A673 (cell line): ENCODE measurements at places on chromosomes 7 and 10. TPM values are rescaled to one million over a fixed set of nuclear protein-coding genes. Genes with fewer than 3 reads are reported as not detected.

DNA sequence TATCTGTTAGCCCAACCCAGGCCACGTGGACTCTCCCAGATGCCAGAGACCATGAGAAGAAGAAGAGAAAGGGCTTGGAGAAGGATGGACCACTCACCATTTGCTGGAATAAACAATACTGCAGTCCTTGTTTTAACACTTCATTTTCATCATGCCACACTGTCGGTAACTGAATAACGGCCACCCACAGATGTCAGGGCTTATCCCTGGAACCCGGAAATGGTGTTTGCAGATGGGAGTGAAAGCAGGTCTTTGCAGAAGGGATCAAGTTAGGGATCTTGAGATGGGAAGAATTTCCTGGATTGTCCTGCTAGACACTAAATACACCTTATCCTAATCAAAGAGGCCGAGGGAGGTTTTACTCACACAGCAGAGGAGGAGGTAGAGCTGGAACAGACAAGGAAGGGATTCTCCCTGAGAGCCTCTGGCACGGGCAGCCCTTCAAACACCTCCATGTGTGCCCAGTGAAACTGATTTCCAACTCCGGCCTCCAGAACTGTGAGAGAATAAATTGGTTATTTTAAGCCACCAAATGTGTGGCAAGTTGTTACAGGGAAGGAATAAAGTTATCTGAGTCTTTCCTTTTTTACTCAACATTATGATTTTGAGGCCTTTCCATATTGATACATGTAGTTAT lies 56.3 kb upstream of the SFMBT2 start:
- DNase-seq, result no peak

GRCh38 chr7:38973760-38974159 lies 3.9 kb upstream of the POU6F2 start:
- no peak for DNase-seq

GRCh38 chr7:10076660-10077300 lies 896.9 kb upstream of the PHF14 start:
- DNase-seq, result no peak

DNA sequence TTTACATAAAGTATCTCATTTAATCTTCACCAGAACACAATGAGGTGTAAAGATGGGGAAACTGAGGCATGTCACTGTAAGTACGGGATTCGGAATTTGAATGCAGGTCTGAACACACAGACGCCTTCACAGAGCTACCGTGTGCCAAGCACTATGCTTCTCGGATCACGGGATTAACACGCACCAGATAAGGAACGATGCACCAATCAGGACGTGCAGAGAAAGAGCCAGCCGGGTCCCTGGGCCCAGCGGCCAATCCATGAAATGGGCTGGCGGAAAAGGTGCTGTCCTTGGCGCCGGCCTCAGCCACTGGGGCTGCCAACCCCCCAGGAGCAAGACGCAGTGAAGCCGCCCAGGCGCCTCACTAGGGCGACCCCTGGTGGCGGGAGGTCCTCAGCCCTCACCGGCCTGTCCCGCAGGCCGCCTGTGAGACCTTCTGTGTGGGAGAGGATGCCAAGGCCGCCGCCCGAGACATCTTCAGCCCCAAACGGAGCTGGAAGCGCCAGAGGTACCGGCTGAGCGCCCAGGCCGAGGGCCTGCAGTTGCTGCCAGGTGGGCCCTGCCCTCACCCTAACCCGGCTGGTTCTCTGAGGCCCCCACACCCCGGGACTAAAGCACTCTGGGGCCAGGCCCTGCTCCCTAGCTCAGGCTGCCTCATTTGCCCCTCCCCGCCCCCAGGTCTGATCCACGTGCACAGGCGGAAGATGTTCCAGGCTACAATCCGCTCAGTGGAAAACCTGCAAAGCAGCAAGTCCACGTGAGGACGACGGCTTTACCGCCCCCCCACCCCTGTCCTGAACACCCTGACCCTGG lies 15.6 kb downstream of the ATG9B start:
- DNase-seq, result peak; percentile 76

ANK3 gene
- 13.5 and 16.3 TPM in 2 replicates for total RNA-seq

- DNase-seq, result no peak
Measured at GRCh38 chr7:72403458-72404076, 8.6 kb downstream of the CALN1 start.

- no peak for DNase-seq
Measured at GRCh38 chr7:55326081-55326835, 38.9 kb upstream of the LANCL2 start.

KCNIP2 gene
- 0.86 and 2.8 TPM in 2 replicates for total RNA-seq

DNA sequence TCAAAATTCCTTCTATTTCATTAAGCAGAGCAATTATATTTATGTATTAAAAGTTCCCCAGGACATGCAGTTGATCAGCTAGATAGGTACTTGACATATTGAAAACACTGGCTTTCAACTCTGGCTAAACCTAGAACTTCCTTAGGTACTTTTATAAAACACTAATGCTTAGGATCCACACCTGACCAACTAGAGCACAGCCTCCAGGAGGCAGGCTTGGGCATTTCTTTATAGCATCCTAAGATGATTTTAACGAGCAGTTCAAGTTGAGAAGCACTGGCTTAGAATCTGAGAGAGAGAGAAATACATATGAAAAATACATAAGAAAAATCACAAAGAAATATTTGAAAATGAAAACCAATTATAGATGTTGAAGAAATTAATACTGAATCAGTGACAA lies 20.8 kb downstream of the SLC26A5 start:
- no peak for DNase-seq

- DNase-seq, result no peak
Measured at GRCh38 chr10:48431871-48432270, 125.4 kb downstream of the MAPK8 start.

- DNase-seq, result no peak
Measured at GRCh38 chr7:79778786-79779770, 325.6 kb upstream of the MAGI2 start.

- no peak for DNase-seq
Measured at GRCh38 chr7:41882745-41883420, 180.0 kb upstream of the INHBA start.

MAGI2 gene
- 0.34 and 0.57 TPM in 2 replicates for total RNA-seq

- no peak for DNase-seq
Measured at GRCh38 chr7:92282930-92283329, 37.2 kb downstream of the ANKIB1 start.

- no peak for DNase-seq
Measured at GRCh38 chr7:103706805-103707204, 260.8 kb upstream of the SLC26A5 start.

CPA4 gene
- total RNA-seq, result 0.35 TPM in 1 of 2 replicates, not detected in the other

SPDYE1 gene
- total RNA-seq, result not detected in 2 replicates

HMX3 gene
- 0.26 TPM in 1 of 2 replicates, not detected in the other for total RNA-seq

DNA sequence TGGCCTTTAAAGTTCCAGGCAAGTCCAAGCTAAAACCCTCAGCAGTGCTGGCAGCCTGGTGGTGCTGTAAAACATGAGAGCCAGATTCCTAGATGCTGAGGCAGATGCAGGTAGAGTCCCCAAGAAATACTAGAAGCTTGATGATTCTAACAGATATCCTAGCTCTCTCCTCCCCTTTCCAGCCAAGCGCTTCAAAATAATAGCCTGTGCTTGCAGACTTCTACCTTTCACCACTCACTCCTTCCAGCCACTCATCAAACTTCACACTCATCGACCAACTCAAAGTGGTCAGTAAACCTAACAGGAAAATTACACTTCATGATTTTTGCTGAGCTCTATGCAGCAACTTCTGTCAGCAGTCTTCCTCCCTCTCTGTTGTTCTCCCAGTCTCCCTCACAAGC lies 50.2 kb downstream of the LMBR1 start:
- no peak for DNase-seq

DNA sequence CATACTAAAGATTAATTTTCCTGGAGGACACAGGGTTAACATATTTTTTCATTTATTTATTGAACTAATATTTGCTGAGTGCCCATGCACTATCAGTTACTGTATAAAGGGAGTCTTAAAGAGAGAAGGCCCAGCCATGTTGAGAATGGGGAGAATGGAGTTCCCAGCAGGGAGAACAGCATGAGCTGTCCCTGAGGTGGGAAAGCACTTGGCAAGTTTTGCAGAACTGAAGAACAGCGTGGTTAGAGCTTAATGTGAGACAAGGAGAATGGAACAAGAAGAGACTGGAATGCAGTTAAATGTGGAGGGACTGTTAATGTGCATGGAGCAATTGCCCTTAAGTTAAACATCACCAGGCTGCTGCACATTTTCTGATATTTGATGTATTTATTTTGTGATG lies 435.4 kb downstream of the SUGCT start:
- DNase-seq, result no peak

GRCh38 chr10:29344073-29344820 lies 55.4 kb downstream of the LYZL1 start:
- peak; percentile 14 for DNase-seq

GPR26 gene
- not detected in 2 replicates for total RNA-seq

MOGAT3 gene
- not detected in 2 replicates for total RNA-seq

GRCh38 chr7:18474944-18475343 lies 20.6 kb upstream of the HDAC9 start:
- no peak for DNase-seq

CASP2 gene
- total RNA-seq, result 57.8 and 76.8 TPM in 2 replicates

DNA sequence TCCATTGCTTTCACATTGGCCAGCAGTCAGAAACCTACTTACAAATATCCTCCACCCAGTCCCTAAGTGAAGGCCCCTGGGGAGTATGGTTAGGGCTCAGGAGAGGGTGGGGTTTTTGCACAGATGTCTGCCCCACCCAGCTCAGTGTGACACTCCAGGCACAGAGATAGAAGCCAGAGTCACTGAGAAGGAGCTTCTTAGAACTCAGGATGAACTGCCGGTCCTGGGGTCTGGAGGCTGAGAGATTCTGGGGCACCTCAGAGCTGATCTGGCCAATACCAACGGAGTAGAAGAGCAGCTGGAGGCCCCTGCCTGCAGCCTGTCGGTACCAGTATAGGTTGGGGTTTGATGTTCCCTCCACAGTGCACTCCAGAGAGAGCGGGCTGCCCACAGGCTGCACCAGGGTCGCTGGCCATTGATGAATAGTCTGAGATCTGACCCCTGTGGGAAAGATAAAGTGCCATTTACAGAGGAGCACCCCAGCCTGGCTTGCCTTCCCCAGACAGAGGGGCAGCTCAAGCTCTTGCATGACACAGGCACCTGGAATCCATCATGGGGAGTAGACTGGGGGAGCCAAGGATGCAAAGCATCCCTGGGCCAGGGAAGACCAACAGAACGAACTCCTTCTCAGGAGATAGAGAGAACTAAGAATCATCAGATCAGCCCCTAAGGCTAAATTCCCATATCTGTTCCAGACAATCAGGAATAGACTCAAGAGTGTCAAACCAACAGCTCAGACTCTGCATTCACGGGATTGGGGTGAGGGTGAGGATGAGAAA lies 41.9 kb downstream of the PRSS2 start:
- no peak for DNase-seq

DNA sequence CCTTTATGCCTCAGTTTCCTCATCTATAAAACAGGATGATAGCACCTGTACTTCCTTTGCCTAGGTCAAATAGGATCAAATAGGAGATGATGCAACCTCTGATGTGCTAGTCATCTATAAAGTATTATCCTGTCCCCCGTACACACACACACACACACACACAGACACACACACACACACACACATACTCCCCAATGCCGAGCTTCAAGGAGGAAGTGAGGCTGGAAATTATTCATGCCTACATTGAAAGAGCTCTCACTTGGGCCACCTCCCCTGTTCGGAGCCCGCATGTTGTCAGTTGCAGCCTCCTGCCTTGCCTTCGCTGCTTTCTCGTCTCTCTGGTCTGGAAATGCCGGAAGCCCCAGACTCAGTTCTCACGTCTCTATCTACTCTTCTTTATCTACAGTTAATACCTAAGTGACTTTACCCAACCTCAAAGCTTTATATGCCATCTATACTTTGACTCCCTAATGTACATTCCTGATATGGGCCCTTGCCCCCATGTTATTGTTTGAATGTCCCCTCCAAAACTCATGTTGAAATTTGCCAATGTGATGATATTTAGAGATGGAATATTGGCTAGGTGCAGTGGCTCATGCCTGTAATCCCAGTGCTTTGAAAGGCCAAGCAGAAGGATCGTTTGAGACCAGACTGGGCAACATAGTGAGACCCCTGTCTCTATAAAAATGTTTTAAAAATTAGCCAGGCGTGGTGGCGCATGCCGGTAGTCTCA lies 6.9 kb upstream of the UBE2H start:
- DNase-seq, result no peak

NODAL gene
- not detected in 2 replicates for total RNA-seq

GRCh38 chr10:118278649-118279048 lies 63.5 kb downstream of the FAM204A start:
- no peak for DNase-seq

DNA sequence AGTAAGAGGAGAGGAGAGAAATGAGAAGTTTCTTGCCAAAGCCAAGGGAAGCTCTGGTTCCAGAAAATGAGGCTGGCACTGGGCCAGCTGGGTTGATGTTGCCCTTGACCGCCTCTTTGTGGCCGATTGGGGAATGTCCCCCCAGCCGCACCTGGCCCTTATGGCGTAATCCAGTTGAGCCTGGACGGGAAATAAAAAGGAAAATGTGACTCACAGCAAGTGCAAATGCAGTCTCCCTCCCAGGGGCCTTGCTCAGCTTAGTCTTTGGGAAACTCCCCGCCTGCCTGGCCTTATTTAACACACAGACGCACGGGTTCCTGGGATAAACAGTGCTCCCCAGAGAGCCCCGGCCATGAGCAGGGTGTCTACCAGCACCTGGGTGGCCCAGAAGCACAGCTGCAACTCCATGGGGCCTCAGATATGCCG lies 174.8 kb downstream of the KIAA1217 start:
- DNase-seq, result peak; percentile 98

- no peak for DNase-seq
Measured at GRCh38 chr10:123316776-123317175, 162.6 kb downstream of the BUB3 start.

DNA sequence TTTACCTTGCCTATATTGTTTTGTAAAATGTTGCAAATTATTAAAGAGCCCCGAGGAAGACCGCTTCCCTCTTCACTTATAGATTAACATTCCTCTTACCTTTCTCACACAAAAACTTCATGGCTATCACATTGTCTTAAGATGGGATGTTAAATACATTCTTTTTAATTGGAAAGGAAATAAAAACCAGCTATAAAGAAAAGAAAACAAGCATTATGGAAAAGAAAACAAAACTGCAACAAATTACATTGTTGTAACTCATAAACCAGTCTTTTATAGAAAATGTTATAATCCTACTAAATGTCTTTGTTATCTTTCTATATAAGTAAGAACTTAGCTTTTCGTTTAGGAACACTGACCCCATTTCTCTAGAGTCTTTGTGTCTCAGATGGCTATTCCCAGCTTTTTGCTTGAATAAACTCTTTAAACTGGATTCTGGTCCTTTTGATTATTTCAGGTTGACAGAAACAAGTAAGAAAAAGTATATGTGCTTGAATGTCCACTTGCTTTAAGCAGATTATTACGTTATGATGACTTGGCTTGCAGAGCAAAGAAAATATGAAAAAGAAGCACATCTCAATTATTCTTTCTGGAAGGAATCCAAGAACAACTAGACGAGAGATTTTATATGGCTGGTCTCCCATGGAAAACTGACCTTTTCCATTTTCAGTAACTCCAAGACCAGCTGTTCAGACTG lies 128.2 kb downstream of the AKR1D1 start:
- no peak for DNase-seq

GRCh38 chr7:66627151-66627681 lies 1.5 kb upstream of the KCTD7 start:
- DNase-seq, result peak; percentile 16

GRCh38 chr10:12806228-12807095 lies 195.1 kb downstream of the CCDC3 start:
- no peak for DNase-seq

- DNase-seq, result no peak
Measured at GRCh38 chr10:76049581-76050290, 618.3 kb downstream of the LRMDA start.
